ENCODE measurements at places on chromosomes 5 and 9.

- DNase-seq: peak; percentile 45
Observed at GRCh38 chr5:56815658-56816545, 553 bp downstream of the MAP3K1 start.

DNA sequence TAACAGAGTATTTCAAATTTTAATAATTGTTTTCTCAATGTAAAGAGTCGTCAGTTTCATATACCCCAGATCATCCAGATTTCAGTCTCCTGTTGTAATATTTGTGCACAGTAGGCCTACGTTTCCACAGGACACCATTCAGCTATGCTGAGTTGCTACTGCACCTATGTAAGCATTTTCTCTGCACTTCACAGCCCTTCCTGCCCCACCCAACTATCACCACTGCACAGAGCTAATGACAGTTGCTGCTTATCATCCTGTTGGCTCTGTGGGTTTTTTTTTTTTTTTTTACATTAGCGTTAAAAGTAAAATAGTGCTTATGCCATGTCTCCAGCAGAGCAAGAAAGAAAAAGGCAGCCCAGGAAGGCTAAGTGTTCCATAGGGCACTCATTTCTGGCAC lies 5.9 kb upstream of the PRKACG start:
- DNase-seq: no peak

- DNase-seq: peak; percentile 91
Observed at GRCh38 chr5:10702040-10702629, 58.9 kb downstream of the DAP start.

GRCh38 chr9:78441396-78441795 lies 144.5 kb downstream of the PSAT1 start:
- no peak for DNase-seq

DNA sequence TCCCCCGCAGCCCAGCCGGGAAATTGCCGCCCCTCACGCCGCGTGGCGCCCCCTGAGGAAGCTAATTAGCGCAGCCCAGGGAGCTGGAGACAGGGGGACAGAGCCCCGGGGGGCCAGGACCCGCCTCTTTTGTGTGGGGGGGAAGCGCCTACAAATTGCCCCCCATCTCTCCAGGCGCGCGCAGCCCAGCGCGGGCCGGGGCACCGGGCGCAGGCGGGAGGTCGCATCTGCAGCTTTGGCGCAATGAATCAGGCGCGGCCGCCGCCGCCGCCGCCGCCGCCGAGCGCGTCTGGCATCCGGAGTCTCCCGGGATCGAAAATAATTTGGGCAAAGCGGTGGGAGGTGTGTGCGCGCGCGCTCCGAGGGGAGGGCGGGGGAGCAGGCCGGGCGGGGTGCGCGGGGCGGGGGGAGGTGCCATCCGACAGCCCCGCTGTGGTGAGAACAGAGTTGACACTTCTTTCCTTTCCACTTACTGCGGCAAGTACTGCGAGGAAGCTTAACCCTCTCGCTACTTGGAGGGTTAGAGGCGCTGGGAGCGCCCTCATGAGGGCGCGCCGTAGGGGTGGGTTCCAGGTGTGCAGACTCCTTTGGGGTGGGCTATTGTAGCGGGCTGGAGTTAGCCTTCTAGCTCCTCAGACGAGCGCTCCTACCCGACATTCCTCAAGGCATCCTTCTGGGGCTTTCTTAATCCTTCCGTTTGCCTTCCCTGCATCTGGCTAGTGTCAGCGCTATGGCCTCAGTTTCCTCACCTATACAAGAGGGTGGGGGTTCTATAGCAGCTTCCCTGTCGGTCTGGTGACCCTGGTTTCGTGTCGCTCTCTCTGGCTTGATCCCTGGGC lies 63.1 kb downstream of the CXXC5 start:
- peak; percentile 72 for DNase-seq

- peak; percentile 53 for DNase-seq
Observed at GRCh38 chr5:174935854-174936474, 211.6 kb downstream of the MSX2 start.

GRCh38 chr9:134518004-134518606 lies 123.5 kb upstream of the COL5A1 start:
- DNase-seq: no peak

DNA sequence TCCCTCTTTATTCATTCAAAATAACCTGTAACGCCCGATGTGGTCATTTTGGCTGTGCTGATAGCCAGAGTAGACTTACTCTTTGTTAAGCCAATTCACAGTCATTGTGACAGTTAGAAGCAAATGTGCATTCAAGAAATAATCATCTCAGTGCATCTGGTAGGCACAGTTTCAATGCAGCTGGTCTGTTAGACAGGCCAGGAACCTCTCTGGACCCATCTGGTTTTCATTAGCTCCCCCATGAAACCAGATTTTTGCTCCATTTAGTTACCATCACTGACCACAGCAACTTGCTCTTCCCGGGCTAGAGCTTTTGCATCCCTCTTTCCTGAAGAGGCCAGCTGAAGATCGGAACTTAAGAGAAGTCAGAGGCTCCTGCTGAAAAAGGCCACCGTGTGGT lies 284.2 kb downstream of the NSG2 start:
- DNase-seq: no peak

GRCh38 chr9:70036641-70037040 lies 7.0 kb upstream of the MAMDC2 start:
- DNase-seq: no peak

DNA sequence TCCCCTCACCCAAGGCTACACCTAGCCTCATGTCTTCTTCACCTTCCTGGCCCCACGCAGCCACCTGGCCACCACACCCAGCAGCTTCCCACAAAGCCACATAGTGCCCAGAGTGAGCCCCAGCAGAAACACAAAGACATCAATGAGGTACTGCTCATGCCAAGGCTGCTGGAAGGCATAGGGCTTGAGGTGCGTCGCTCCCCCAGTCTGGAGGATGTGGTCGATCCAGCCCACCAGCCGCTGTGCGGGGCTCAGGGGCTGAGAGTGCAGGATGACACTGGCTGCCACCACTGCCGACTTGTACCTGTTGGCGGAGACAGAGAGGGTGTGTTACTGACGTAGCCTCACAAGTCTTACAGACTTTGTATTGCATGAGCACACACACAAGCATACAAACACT lies 15.8 kb upstream of the CAPSL start:
- DNase-seq: no peak
